Kasumi-1 (cell line): ENCODE measurements at places on chromosomes 5 and 9.

- DNase-seq, result no peak
Observed at GRCh38 chr5:7012057-7012456, 298.8 kb downstream of the TENT4A start.

- DNase-seq, result peak; percentile 98
Observed at GRCh38 chr5:172175263-172175719, 12.7 kb downstream of the STK10 start.

- no peak for DNase-seq
Observed at GRCh38 chr5:135185481-135186065, 151.5 kb upstream of the PITX1 start.

GRCh38 chr9:16675131-16675530 lies 195.3 kb downstream of the BNC2 start:
- no peak for DNase-seq

DNA sequence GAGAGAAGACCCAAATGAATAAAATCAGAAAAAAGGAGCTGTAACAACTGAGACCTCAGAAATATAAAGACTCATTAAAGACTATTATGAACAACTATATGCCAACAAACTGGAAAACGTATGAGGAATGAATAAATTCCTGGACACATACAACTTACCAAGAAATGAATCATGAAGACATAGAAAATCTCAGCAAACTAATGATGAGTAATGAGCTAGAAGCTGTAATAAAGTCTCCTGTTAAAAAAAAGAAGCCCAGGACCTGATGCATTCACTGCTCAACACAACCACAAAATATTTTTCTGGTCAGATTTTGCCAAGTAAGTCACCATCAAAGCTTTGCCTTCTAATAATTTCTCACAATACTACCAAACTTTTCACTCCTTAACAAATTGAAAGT lies 666.7 kb downstream of the LRRC70 start:
- no peak for DNase-seq

- peak; percentile 52 for DNase-seq
Observed at GRCh38 chr5:82349652-82350051, 71.5 kb upstream of the RPS23 start.

GRCh38 chr5:72337159-72337558 lies 17.0 kb downstream of the PTCD2 start:
- no peak for DNase-seq

DNA sequence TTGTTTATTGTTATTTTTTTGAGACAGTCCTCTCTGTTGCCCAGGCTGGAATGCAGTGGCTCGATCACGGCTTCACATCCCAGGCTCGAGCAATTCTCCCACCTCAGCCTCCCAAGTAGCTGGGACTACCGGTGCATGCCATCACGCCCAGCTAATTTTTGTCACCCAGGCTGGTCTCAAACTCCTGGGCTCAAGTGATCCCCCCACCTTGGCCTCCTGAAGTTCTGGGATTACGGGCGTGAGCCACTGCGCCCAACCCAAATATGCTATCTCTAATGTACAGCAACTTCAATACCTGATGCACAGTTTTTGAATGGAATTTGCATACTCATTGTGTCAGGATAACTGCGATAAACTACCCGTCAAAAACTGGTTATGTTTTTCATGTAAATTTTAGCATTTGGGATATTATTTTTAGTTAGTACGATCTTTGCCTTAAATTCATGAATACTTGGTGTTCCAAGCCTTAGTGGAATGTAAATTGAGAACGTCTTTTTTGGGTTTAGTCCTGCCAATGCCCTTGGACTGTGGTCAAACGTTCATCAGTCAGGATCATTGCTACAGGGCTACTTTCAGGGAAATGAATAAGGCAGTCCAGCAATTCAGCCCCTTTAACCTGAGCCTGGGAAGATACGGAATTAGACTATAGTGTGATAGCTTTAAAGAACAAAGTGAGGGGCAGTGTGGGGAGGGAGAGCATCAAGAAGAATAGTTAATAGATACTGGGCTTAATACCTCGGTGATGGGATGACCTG lies 4.4 kb downstream of the UGCG start:
- no peak for DNase-seq

DNA sequence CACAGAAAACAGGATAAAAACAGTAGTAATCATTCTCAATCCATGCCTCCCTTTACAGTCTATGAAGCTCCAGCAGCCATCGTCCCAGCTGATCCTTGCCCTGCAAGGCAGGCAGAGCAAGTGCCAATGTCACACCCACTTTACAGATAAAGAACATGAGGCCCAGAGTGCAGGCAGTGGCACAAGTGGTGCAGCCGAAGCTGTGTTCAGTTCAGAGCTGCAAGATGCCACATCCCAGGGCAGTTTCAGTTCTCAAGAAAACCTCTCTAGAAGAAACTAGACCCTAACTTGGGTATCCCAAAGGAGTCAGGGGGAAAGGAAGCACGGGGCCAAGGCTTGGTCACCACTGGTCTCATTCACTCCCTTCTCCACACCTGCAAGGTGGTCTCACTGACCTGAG lies 34.6 kb upstream of the CPLX2 start:
- no peak for DNase-seq

GRCh38 chr5:97544678-97545077 lies 361.6 kb upstream of the RIOK2 start:
- DNase-seq, result no peak

- no peak for DNase-seq
Observed at GRCh38 chr9:1536522-1537170, 478.5 kb upstream of the SMARCA2 start.

DNA sequence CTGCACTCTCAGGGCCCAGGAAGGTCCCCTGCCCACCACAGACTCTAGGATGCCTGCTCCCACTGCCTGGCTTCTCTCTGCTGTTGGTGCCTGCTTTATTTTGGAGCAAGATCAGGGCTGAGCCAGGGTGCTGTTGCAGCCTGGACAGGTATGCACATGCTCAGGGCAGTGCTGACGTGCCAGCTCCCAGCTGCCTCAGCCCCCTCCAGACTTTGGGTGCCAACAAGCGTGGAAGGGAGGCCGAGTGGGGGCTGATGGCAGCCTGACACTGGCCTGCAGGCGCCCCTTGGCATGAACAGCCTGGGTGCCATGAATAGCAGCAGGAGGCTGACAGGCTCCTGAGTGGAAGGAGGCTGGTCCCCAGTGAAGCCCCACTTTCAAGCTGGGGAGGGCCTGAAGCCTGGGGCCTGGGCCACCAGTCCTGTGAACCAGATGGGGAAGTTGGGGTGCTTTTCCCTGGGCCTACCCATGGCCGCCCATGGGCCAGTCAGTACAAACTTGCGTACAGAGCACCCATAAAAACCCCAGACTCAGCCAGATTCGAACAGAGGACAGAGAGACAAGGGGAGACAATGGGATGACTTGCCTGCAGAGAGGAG lies 6.8 kb downstream of the AMBP start:
- DNase-seq, result no peak

- DNase-seq, result no peak
Observed at GRCh38 chr9:133064241-133065069, 2.7 kb downstream of the CEL start.

GRCh38 chr9:102669220-102669619 lies 325.9 kb upstream of the CYLC2 start:
- no peak for DNase-seq

- no peak for DNase-seq
Observed at GRCh38 chr5:180548563-180548962, 42.7 kb downstream of the SCGB3A1 start.

- DNase-seq, result no peak
Observed at GRCh38 chr9:105994970-105995369, 300.6 kb downstream of the TMEM38B start.

GRCh38 chr9:121902461-121903135 lies 190.5 kb downstream of the TTLL11 start:
- DNase-seq, result no peak

- no peak for DNase-seq
Observed at GRCh38 chr5:55037046-55037771, 13.2 kb downstream of the GZMK start.

- DNase-seq, result no peak
Observed at GRCh38 chr5:179139111-179139935, 79.2 kb downstream of the ZNF354C start.

DNA sequence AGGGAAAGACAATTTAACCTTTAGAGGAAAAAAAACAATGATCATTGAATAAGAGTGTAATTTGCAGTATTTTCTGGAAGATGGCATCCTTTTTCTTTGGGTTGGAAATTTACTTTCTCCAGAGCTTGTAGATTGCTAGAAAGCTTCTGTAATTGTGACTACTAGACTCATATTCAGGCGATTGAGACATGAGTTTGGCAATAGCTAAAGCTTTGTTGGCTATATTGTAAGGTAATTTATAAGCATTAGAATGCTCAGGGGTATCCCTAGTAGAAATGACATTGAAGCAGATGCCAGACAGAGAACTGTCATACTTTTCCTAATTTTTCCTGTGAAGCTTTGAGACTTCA lies 115.3 kb downstream of the UNC13B start:
- no peak for DNase-seq

GRCh38 chr5:79612667-79613198 lies 492 bp downstream of the TENT2 start:
- peak; percentile 45 for DNase-seq

DNA sequence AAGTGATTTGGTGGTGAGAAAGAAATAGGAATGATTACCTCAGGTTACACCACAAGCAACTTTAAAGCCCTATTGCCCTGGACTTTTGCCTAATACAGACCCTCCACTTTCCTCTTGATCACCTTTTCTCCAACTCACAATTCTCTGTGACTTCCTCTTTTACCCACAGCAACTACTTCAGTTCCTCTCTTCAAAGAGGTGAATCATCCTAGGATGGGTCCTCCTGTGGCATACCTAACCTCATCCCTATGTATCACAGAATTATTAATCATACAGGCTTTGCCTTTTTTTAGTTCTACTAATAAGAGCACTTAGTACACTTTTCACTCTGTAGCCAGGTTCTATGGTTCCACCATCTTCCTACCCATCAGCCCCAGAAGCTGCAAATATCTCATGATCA lies 19.6 kb upstream of the INSL6 start:
- no peak for DNase-seq

GRCh38 chr5:150112201-150113046 lies 26.1 kb upstream of the CSF1R start:
- DNase-seq, result no peak

GRCh38 chr5:41193456-41194205 lies 19.7 kb downstream of the C6 start:
- no peak for DNase-seq

- DNase-seq, result no peak
Observed at GRCh38 chr5:60297658-60298057, 402.3 kb downstream of the DEPDC1B start.

GRCh38 chr5:162939991-162940390 lies 497.4 kb upstream of the CCNG1 start:
- DNase-seq, result no peak

GRCh38 chr5:111237470-111237869 lies 13.3 kb downstream of the CAMK4 start:
- DNase-seq, result no peak

DNA sequence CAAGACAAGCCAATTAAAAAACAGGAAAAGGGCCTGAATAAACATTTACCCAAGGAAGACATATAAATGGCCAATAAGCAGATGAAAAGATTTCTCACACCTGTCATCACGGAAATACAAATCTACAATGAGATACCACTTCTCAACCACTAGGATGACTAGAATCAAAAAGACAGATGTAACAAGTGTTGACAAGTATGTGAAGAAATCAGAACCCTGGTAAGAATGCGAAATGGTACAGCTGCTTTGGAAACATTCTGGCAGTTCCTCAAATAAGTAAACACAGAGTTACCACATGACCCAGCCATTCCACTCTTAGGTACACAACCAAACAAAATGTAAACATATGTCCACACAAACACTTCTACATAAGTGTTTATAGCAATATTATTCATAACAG lies 32.5 kb downstream of the LEAP2 start:
- DNase-seq, result peak; percentile 11

DNA sequence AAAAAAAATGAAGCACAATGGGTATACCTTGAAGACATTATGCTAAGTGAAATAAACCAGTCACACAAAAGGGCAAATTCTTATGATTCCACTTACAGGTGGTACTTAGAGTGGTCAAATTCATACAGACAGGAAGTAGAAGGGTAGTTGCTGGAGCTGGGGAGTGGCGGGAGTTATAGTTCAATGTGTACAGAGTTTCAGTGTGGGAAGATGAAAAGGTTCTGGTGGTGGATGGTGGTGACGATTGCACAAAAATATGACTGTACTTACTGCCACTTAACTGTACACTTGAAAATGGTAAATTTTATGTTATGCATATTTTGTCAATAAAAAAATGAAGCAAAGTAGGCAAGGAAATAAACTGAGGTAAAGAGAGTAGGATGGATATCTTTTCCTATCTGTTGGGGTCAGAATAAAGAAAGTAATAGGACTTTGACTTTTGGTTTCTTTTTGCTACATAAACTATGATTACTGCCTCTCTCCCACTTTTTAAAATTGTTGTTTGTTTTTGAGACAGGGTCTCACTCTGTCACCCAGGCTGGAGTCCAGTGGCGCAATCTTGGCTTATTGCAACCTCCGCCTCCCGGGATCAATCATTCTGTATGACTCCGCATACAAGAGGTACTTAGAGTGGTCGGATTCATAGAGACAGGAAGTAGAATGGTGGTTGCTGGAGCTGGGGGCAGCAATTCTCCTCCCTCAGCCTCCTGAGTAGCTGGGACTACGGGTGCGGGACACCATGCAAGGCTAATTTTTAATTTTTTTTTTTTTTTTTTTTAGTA lies 4.0 kb upstream of the PSAT1 start:
- no peak for DNase-seq

- DNase-seq, result no peak
Observed at GRCh38 chr9:17064558-17064957, 70.3 kb upstream of the CNTLN start.

- DNase-seq, result no peak
Observed at GRCh38 chr5:177610131-177610769, 10.3 kb downstream of the B4GALT7 start.

GRCh38 chr9:86464242-86464641 lies 110.0 kb upstream of the TUT7 start:
- no peak for DNase-seq
